Kasumi-1 (cell line): ENCODE measurements at places on chromosomes 1 and 21.

GRCh38 chr1:46247436-46248121, at the start of gene RAD54L:
RAD54L (plus strand) TSS chr1:46247763; CDS start chr1:46248406, 643 bp downstream.
- peak; percentile 99 for DNase-seq

GRCh38 chr21:37742532-37742931, 173.7 kb downstream of the KCNJ6 start:
- no peak for DNase-seq

DNA sequence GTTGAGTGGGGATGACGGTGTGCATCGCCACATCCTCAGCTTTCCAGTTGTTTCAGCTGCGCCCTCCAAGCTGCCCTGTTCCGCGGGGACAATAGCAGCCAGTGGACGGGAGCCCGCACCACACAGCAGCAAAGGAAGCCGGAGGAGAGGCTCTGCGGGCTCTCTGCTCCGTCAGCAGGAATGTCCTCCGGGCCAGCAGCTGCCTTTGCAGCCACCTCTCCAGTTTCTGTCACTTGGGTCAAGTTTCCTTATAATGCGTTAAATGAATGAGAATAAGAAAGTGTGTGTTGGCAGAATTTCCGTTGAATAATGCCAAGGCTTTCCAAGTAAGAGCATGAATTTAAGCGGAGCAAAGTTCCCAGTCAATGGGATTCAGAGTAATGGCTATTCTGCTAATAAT, 263.3 kb downstream of the KIF26B start:
- DNase-seq: no peak

DNA sequence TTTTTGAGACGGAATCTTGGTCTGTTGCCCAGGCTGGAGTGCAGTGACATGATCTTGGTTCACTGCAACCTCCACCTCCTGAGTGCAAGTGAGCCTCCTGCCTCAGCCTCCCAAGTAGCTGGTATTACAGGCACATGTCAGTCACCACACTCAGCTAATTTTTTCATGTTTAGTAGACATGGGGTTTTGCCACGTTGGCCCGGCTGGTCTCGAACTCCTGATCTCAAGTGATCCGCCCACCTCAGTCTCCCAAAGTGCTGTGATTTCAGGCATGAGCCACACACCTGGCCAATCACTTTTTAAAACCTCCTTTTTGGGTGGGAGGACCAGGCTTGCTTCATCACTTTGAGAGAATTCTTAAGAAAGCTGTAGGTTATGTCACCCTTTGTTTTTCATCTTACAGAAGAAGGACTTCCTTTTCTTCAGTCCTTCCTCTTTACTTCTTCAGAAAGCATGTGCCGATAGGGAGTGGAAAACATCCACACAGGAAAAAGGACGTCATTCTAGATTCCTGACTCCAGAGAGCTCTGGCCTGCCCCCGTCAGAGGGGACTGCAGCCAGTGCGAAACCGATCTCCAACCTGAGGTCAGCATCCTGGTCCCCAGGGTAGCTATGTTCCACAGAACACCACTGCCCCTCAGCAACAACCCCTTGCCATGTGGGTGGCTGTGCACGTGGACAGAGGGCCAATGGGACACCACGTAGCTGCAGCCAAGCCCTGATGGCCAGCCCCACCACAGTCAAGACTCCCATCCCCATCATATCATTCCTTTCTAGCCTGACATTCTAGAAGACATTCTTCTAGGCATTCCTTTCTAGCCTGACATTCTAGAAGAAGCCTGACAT, 21.9 kb downstream of the NCF2 start:
- peak; percentile 13 for DNase-seq

GRCh38 chr1:93056214-93056613, 22.9 kb upstream of the MTF2 start:
- peak; percentile 56 for DNase-seq

- DNase-seq: peak; percentile 89
Measured at GRCh38 chr21:45109831-45110492, 35.6 kb downstream of the ADARB1 start.

DNA sequence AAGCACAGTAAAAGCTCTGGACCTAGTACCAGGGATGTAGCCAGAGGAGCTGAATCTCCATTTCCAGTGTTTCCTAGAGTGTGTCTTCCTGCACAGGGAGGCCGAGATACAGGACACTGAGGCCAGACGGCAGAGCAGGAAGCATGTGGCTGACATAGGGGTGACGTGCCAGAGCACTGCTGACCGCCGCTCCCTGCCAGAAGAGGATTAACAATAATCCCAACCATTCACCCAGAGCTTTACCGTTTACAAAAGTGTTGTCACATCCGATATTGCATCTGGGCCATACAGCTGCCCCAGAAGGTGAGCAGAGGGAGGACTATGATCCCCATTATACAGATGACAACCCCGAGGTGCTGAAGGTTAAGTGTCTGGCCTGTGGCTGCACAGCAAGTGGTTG, 5.8 kb upstream of the CLDN19 start:
- no peak for DNase-seq

- no peak for DNase-seq
Measured at GRCh38 chr1:2405588-2406295, 6.6 kb downstream of the PEX10 start.

DNA sequence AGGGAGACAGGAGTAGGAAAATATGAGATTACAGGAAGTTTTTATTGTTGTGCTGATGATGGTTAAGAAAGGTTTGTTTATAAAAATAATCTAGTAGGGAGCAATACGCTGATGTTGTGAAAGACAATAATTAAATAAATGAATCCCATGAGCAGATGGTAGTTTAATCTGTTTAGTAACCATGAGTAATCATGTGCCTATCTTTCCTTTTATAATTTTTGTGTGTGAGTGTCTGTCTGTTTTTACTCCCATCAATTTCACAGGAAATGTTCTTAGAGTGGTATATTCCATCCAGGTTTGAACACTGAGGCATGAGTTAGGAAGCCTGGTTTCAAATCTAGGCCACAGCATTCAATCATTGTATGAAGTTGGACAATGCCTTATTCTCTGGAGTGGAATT, 180.5 kb downstream of the OLFM3 start:
- DNase-seq: no peak

DNA sequence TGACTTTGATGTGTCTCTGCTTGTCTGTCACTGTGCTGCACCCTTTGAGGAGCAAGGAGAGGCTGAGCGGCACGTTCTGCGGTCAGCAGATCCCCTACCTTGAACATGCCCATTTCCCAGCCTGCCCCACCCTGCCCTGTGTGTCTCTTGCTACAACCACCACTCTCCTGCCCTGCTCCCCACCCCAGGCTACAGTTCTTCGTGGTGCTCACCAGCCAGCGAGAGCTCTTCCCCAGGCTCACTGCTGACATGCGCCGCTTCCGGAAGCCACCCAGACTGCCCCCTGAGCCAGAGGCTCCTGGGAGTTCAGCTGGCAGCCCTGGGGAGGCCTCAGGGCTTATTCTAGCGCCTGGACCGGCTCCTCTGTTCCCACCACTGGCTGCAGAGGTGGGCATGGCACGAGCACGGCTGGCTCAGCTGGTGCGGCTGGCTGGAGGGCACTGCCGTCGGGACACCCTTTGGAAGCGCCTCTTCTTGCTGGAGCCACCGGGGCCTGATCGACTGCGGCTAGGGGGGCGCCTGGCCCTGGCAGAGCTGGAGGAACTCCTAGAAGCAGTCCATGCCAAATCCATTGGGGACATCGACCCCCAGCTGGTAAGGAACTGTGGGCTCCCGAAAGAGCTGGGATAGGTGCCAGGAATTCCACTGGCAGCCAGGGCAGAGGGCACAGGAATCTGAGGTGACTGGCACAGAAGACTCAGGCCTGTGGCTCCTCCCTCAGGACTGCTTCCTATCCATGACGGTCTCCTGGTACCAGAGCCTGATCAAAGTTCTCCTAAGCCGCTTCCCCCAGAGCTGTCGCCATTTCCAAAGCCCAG, 5.6 kb downstream of the HYI start:
- DNase-seq: no peak

DNA sequence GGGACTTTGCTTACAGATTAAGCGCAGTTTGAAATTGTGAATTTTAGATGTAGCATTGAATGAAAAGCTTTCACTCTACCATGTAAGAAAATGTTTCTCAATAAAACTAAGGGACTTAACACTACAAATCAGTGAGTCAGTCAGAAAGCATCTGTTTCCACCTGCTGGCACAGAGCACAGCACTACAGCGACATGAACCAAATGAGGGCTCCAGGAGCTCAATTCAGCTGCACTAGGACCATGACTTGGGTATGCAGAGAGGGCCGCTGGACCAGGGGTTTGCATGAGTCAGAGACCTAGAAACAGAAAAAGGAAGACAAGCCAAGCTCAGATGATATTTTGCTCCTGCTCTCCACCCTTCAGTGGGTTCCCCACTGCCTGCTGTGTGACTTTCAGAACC, 5.2 kb downstream of the SUSD4 start:
- no peak for DNase-seq

- DNase-seq: no peak
Measured at GRCh38 chr1:94743862-94744261, 76.3 kb upstream of the SLC44A3 start.

DNA sequence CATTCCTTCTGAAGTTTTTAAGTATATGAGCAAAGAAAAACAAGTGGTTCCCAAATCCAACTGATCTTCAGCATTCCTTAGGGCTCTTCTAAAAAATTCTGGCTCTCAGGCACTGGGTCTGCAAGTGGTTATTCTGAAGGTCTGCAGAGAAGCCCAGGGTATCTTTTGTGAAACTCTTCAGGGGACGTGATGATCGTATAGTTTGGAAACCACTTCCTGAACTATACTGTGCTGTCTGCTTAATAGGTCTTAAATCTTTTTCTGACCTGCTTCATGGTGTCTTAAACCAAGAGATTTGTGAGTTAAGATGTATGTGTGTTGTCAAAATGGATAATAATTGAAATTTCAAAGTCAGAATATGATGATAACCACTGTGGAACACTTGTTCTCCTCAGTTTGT, 115.5 kb downstream of the LHX9 start:
- no peak for DNase-seq

- DNase-seq: no peak
Measured at GRCh38 chr1:201224666-201225370, 34.2 kb downstream of the IGFN1 start.

- DNase-seq: no peak
Measured at GRCh38 chr1:23417570-23417969, 7.0 kb downstream of the TCEA3 start.

- no peak for DNase-seq
Measured at GRCh38 chr1:24562625-24563024, 6.7 kb downstream of the NCMAP start.

DNA sequence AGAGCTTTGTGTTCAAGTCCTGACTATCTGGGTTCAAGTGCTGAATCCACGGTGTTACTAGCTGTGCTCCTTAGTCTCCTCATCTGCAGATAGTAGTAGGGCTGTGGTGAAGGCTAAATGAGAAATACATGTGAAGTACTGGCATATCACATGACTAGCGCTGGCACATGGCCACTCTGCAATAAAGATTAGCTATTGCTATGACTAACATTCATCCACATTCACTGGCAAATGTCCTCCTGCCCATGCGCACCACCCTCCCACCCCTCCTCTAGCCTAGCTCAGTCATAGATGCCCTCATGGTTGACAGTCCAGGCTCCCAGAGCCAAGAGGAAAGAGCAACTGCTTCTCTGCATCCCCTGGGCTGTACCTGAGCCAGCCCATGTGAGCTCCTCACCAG, 8.5 kb upstream of the COL8A2 start:
- DNase-seq: no peak

DNA sequence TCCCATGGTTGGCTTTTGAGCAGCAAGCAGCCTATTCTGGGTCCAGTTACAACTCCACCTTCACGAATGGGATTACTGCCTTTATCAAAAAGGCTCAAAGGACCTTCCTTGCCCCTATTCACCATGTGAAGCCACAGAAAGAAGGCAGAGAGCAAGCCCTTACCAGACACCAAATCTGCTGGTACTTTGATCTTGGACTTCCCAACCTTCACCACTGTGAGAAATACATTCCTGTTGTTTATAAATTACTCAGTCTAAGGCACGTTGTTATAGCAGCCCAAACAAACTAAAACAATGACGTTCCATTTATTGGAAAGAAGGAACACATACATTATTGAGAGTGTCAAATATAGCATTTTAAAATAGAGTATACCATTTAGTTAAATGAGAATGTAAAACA, 1557.9 kb downstream of the PLA2G4A start:
- no peak for DNase-seq

- no peak for DNase-seq
Measured at GRCh38 chr1:63688302-63688890, 85.4 kb upstream of the ROR1 start.

GRCh38 chr1:245679821-245680780, 525.3 kb downstream of the KIF26B start:
- DNase-seq: peak; percentile 88

GRCh38 chr1:208644401-208645160, 400.4 kb upstream of the PLXNA2 start:
- DNase-seq: no peak
